Inflammatory macrophage treated with lipopolysaccharide for 4 hours (primary cell): ENCODE measurements at places on chromosomes 5 and 9.

DNA sequence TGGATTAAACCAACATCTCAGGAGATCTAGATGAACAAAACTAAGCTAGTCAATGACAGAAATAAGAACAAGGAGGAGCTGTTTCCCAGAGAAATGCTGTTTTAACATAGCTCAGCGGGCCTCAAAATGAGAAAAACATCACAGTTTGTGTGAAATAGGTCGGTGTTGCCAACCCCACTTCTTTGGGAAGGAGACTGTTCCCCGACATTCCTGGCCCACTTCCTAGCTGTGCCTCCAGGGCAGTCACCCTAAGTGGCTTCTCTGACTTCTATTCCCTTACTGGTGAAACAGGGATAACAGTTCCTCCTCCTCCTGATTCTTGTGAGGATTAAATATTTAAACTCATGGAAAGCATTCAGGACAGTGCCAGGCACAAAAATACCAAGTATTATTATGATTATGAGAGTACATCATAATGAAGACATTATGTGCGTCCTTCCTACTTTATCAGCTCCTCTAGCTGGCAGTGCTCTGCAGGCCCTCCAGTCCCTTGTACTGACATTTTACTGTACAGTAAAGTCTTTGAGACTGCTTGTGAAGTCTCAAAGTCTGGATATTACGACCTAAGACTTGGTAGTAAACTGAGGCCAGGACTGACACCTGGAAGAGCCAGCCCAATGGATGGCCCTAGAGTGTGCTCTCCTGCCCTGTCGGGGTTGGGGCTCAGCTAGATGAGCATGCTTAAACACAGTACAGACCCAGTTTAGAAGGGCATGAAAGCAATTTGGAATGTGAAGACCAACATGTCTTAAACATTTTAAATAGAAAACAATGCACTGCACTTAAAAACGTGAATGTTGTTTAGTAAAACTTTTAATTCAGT is 7.3 kb downstream of the ISCA1 start:
- DNase-seq, result no peak

DNA sequence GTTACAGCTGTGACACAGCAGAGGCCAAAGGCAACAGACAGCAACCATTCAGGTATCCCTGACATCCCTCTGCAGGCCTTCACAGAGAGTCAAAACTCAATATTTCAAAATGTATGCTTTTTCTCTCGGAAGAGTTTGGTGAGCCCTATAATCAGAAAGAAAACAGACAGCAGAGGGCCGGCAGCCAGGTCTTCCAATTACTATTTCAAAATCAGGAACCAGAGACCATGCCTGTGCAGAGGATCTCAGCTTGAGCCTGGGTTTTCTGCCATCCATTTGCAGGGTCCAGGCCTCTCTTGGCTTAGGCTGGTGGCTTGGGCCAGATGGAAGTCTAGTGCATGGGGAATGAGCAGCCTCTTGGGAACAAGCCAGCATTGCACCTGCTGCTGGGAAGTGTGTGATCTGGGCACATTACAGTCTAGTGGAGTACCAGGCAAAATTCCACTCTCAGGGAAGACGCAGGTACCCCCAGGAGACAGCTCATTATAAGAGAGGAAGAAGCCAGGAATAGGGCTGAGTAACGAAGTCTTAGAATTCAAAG is 231.3 kb downstream of the ENC1 start:
- DNase-seq, result no peak

DNA sequence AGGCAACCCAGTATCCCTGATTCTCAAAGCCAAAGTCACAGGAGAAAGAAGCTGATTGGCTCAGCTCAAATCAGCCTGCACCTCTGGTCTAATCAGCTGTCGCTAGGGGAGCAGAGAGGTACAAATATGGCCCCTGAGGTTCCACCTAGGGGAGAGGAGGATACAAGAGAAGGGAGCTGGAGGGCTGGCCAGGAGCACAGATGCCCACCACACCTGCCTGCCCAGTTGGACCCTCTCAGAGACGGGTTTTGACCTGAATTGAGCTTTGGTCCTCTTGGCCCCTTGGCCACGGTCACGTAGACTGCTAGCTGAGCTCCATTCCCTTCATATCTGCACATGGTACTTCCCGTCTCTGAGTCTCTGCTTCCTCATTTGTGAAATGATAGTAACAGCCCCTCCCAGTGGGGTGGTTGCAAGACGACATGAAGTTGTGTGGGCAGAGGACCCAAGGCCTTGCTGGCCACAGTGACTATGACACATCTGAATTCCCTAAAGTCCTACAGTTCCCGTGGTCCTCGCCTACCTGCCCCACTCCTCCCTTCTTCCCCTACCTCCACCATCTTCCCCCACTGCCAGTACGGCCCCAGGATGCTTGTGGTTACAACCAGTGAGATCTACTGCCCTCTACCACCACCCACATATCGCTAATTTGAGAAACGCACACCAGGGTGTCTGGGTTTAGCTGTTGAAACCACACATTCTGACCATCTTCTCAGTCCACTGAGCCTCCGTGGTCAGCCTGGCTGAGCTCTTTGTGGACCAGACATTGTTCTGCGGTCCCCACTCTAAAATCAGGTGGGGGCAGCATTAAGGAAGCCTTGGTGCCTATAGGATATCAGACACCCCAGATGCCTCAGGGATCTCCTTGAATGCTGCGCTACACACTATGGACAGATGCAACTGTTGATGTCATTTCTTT is 60.3 kb upstream of the NEK6 start:
- DNase-seq, result peak; percentile 98

DNA sequence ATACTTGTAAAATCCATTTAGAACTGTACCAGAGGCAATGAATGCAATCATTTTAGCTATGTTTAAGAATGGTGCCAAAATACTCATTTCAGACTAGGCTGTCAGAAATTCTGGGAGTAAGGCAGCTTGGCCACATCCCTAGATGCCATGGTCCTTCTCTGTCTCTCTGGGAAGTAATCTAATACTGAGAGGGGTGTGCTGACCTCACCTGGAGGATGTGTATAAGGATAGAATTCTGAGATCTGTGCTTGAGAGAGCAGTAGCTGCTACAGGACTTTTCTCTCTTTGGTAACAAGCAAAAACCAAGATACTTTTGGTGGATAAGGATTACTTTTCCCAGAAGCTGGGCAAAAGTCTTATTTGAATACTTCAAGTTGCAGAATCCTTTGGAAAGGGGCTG is 68.1 kb upstream of the MRPS30 start:
- no peak for DNase-seq

GRCh38 chr5:169095976-169096375 is 205.0 kb downstream of the SLIT3 start:
- no peak for DNase-seq

- no peak for DNase-seq
Observed at GRCh38 chr9:70352802-70353201, 61.7 kb downstream of the KLF9 start.

DNA sequence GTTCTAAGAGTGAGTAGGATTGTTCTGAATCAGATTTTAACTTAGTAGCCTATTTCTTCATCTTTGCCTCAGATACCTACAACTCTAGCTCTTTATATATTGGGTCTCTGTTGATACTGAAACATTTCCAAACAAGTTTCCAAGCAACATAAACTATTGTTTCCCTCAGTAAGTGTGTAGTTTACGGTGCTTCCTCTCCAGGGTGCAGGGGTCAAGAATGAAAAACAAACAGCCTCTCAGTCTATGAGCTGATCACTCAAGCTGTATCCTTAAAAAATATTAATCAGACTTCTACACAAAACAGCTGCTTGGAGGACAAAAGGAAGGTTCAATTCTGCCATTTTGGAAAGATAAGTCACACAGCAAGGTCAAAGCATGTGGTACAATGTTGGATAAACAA is 75.0 kb downstream of the ADAMTS12 start:
- DNase-seq, result no peak

DNA sequence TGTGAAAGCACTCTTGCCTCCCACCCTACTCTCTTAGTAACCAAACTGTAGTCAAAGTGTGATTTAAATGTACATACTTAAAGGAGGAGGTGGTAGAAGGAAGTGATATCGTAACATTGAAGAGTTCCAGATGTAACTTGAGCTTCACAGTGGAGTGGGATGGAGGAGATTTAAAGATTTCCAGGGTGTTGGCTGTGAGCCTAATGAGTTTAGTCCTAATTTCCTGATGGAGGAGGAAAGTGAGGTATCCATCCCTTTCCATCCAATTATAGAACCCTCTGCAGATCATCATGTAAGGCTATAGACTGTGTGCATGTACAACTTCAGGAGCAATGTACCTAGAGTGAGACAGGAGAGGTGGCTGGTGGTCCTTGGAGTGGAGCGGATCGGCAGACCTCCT is 1163.9 kb upstream of the SEMA6A start:
- DNase-seq, result no peak

- no peak for DNase-seq
Observed at GRCh38 chr9:121302786-121303185, 34.8 kb downstream of the GSN start.

DNA sequence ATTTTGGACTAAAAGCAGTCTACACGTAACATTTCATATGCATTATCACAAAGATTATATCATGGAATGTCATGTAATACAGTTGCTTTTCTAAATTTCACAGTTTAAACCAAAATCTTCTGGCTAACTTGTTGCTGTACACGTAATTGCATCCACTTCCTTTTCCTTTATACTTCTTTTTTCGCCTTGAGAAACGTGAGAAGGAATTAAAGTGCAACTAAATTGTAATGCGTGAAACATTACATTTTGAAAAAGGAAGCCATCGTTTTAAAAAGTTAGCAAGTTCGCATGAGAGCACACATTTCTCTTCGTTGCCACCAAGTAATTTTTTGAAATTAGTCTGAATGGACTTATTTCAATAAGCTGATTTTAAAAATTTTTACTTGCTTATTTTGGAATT is 80.0 kb downstream of the MEGF10 start:
- no peak for DNase-seq

DNA sequence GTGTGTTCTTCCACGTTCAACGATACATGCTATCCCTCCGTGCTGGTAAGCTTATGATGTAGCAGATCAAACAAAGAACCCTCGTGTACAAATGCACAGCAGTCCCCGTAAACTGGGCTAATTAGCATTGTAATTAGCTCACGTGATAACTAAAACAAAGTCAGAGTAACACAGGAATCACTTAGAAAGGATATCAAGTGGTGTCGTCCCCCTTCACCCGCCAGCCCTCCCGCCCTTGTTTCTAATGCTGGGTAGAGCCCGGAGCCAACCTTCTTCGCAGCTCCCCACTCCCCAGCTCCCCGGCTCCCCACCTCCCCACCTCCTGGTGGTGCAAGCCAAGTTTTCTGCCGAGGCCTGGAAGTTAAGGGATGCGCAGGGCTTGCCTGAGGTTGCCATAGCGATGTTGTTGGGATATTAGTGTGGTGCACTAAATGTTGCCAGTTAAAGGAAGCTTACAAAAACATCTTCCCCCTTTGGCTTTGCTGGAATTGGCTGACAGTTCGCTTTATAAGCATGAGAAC is 357.9 kb upstream of the CCNH start:
- DNase-seq, result no peak

GRCh38 chr5:80754900-80755299 is 100.1 kb upstream of the DHFR start:
- peak; percentile 8 for DNase-seq

- no peak for DNase-seq
Observed at GRCh38 chr9:89588271-89588879, 16.4 kb upstream of the GADD45G start.

- DNase-seq, result no peak
Observed at GRCh38 chr9:114349713-114350480, 20.2 kb downstream of the ORM2 start.

DNA sequence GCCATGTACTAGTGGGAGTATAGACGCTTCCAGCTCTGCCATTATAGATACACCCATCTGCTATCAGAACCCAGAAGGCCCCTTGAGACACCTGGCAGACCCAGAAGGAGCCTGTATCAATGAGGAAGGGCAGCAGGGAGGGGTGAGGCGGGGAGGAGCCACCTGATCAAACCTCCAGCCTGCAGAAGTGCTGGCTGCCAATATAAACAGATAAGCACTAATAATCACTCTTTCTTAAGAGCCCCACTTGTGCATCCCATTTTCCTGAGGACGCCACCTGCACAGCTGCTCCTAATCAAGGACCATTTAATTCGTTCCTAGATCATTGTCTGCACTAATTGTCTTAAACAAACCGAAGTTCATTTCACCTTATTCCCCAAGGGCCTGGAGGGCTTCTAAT is 75.0 kb upstream of the NEK6 start:
- no peak for DNase-seq

GRCh38 chr5:14665101-14665822 is 744 bp downstream of the OTULIN start:
- DNase-seq, result peak; percentile 33

GRCh38 chr5:142688281-142688989 is 2.5 kb upstream of the FGF1 start:
- no peak for DNase-seq

GRCh38 chr5:132714456-132715307 is 22.7 kb downstream of the KIF3A start:
- peak; percentile 4 for DNase-seq

GRCh38 chr9:134474055-134474370 is 147.8 kb downstream of the RXRA start:
- DNase-seq, result no peak

DNA sequence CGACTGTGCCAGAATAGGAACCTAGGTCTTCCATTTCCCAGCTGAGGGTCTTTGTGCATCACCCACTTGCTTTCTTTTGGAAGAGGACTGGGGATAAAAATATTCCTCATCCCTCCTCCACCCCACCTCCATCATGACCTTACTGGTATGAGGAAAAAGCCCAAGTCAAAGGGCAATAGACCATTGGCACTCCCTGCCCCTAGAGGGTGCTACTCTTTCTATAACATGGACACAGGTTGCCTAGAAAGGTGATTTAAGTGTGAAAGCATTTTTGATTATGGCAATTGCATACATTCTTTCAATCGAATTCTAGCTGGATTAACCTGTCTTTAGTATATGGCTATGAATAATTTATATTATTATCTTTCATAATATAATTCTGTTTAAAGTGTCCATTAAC is 22.8 kb upstream of the ZNF618 start:
- DNase-seq, result peak; percentile 35
